GM13976 (cell line): ENCODE measurements at places on chromosomes 5 and 9.
A peak's percentile ranks its signal among the peaks of the same experiment; 100 is the strongest.

DNA sequence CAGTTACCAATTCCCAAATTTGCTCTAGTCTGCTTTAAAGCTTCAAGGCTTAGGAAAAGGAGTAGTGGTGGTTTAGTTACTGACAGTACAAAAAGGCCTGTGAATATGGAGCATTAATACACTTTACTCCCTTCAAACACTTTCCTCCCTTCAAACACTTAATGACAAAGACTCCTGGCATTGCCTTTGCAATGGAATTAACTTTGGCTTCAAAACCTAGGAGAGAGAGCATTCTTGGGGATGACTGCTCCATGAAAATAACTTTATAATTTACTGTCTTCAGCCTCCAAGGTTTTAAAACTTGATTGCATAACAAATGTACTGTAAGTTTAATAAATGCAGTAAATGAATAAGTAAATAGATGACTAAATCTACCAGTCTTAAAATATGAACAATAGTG is 185.6 kb downstream of the TRPM3 start:
- DNase-seq, result no peak

- no peak for DNase-seq
Measured at GRCh38 chr9:86902176-86902575, 45.1 kb downstream of the GAS1 start.

- DNase-seq, result no peak
Measured at GRCh38 chr5:35876922-35877321, 20.2 kb downstream of the IL7R start.

DNA sequence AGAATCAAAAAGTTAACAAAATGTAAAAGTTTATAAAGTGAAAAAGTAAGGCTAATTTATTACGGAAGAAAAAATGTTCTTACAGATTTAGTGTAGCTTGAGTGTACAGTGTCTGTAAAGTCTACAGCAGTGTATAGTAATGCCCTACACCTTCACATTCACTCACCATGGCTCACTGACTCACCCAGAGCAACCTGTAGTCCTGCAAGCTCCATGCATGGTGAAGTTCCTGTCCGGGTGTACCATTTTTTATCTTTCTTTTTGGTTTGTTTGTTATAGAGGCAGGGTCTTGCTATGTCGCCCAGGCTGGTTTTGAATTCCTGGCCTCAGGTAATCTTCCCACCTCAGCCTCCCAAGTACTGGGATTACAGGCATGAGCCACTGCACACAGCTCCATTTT is 93.6 kb downstream of the MED27 start:
- DNase-seq, result no peak

DNA sequence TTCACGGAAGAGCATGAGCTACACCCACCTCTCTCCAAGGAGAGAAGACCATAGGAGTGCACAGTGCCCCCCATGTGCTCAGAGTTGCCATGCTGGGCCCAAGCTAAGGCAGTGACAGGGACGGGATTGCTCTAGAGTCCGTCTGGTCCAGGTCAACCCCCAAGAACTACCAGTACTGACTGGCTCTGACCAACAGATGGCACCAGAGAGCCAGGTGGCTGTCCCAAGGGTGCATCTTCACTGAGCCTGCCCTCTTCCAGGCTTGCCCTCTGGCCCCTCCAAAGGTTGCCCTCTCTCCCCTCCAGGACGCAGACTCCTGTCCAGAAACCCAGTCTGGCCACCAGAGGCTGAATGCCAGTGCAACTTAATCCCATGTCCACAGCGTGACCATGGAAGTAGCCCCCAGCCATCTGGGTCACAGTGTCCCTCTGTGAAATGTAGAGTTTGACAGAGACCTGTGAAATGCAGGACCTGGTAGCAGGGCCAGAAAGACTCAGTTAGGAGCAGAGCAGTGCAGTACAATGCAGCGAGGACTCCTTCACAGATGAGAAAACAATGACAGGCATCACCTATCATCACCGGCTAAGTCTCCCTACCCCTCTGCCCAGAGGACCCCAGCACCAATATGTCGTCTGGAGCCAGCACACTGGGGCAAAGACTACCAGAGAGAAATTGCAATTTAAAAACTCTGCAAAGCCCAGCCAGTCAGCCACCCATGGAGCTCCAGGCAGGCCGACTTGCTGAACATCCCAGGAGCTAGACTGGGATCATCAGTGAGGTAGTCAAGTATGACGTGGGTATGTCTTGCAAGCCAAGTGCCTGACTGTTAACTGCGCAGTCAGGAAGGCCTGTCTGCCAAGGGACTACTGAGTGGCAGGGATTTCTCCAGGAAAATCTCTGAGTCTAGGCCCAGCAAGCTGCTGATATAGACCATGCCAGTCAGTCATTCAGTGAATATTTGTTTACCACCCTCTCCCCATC is 7.7 kb upstream of the SKP1 start:
- DNase-seq, result peak; percentile 82

DNA sequence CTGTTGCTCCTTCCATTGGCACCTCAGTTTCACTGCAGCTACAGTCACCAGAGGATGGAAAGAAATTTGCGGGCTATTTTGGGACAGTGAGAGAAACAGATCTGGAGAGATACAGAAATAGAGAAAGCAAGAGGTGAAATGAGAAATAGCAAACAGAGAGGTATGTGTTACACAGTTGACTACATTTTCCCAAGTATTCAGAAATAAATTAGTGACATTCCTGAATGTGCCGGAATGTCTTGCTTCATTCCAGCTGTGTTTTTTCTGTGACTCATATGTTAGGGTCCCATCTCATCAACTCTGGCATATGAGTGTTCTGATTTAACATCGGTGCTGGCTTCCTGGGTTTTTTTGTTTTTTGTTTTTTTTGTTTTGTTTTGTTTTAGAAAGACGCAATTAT is 63.8 kb upstream of the ZNF462 start:
- no peak for DNase-seq

DNA sequence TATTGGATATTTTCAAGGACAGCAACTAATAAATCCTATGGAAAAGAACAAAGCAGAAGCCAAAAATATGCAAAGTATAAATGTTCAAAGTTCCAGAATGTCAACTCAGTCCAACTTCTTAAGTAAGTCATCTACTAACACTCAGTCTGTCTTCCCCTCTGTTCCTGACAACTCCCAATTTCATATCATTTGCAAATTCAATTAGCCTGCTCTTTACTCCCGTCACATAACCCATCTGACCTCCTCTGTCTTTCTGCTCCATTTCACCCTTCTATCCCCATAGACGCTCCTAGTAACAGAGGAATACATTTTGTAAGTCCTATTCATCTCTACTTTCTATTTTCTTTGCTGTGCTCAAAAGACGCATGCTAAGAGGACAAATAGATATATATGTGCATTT is 659.8 kb upstream of the MEF2C start:
- DNase-seq, result no peak

DNA sequence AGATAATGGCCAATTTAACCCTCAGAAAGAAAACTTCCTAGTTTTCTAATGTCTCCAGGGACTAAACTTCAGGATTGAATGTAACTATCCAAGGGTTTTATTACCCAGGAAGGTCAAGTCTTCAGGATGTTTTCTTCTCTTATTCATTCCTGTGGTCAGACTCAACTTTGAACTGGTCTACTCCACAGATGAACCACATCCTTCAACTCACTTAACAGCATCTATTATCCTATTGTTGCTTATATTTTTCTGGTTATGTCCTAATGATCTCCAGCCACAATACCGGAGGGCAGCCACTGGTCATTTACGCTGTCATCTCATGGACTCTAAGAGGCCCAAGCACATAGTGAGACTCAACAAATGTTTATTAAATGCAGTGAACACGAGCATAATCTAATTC is 47.2 kb upstream of the LIFR start:
- DNase-seq, result no peak

DNA sequence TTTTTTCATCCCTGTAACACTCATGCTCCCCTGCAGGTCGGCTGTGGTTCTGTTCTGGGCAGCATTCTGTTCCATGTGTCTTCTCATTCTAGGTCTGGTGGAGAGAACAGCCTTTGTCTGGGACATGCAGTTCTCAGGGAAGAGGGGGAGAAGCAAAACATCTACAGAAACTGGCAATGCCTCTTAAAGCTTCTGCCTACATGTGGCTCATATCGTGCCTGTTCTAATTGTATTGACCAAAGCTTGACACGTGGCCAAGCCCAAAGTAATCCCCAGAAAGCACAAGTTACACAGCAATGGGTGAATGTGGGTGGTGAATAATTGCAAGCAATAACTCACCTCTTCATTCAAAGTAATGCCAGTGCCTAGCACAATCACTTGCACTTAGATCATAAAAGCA is 218.2 kb upstream of the IL12B start:
- DNase-seq, result no peak

DNA sequence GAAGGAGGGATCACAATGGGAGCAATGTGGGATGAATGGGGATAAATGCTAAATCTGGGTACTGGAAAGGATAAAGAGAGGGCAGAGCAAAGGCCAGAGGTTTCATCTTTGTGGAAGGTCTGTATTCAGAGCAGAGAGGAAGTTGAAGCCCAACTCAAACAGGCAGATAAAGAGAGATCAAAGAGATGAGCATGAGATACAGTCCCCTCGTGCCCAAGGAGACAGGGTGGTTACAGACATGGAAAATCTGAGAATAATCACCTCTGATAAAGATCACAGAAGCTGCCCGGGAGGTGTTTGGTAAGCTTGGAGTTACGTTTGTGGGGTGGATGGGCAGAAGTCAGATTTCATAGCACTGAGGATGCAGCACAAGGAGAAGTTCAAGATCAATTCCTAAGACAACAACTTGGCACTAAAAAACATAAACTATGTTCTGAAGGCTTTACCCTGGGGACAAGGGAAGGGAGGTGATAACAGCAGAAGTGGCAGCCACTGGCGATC is 459 bp upstream of the ERAP2 start:
- DNase-seq, result no peak

DNA sequence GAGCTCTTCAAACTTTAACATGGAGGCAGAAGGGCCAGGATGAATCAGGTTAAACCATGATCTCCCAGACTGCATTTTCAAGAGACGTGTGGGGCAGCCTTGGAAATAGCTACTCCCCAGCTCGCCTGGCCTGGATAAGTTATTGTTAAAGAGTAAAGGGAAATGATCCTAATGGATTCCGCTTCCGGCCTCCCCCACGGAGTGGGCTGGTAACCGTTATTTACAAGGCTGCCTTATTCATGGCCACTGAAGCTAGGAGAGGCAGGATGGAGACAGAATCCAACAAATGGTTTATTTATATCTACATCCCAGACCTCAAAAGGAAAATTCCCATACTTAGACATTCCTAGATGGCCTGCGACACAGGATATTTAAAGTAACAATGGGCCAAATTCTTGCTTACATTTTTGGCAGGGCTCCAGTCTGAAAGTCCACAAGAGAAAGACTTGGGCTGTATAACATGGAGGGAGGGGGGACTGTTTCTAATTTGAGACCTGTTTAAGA is 27.9 kb downstream of the SPRY4 start:
- DNase-seq, result no peak

- DNase-seq, result no peak
Measured at GRCh38 chr9:121294866-121295661, 27.1 kb downstream of the GSN start.

DNA sequence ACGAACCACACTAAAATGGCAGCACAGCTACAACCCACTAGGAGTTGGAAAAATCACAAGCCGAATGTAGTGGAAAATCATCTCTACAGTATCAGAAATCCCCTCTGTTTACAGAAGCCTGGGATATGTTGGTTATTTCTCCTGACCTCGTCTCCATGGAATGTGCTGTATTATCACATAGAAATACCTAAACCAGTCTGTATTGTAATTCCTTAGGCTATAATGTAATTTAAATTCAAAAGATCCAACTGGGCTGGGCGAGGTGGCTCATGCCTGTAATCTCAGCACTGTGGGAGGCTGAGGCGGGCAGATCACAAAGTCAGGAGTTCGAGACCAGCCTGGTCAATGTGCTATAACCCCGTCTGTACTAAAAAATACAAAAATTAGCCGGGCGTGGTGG is 244.8 kb upstream of the MPDZ start:
- no peak for DNase-seq

GRCh38 chr9:75914883-75915452 is 24.5 kb downstream of the PCSK5 start:
- no peak for DNase-seq

GRCh38 chr5:134582281-134582680 is 50.3 kb downstream of the SAR1B start:
- DNase-seq, result no peak

DNA sequence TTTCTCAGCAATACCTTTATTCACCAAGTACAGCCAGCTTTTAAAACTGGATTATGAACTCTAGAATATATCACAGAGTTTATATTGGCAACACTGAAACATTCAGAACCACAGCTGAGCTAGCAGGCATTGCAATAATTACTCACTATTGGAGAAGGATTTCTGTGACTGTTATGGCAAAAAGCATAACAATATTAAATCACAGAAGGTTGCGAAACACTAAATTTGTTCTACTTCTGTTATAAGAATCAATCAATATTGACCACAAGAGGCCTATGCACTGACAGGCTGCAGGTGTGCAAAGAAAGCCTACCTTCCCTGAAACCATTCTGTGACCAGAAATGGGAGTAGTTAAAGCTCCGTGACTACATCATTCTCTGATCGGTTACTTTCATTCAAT is 59.2 kb downstream of the AP3B1 start:
- no peak for DNase-seq

DNA sequence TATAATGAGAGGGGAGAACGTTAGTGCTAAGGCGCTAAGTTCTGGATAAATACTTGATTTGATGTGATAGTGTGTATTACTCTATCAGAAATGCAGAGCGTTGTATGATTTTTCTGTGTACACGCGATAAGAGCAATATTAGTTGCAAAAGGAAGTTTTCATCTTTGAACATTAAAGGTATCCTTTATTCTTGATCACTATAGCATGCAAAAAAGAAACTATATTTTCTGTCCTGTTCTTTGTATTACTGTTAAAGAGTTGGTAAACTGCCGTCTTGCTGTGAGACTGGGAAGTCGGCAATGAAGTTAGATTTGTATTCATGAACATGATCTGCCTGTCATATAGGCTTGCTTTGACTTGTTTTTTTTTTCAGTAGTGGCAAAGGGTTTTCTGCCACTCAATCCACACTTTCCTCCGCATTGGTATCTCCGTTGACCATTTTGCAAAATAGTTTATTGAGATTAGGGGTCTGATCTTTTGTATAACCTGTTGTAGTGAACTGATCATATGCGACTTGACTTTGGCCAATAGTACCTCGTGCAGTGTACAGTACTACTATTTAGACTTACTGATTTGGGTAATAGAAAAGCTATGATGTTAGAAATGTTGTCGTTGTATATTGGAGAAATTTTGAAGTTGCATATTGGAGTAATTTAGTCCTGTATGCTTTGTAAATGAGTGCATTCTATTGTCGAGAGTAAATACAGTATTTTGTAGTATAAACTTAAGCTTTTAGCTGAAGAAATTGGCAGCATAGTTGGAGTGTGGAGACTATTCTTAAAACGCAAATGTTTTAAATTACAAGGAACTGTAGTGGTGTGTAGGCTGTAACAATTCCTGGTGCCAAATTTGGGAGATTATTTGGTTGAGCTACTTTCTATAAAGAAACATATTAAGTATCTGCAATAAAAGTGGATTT is 1.7 kb downstream of the DENND4C start:
- DNase-seq, result no peak
